Transverse colon (tissue), 4 donors: ENCODE measurements at places on chromosomes 2 and 18. TPM values are rescaled to one million over a fixed set of nuclear protein-coding genes. Genes with fewer than 3 reads are reported as not detected.
A peak's percentile ranks its signal among the peaks of the same experiment; 100 is the strongest.

POTEI gene
- under 0.01 TPM for total RNA-seq

DNA sequence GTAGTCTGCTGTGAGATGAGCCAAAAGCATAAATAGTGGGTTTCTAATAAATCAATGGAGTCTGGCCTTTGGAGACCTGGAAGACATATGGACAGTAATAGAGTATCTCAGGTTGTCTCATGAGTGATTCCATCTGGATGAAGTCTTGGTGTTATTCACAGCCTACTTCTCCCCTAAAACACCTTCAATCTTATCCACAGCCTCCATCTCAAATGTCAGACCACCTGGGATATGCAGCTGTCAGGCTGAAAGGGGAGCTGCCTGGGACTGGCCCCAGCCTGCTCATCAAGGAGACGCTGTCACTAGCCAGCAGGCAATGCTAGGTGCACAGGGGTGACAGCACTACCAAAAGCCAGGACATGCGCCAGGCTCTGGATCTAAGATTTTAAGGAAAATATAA lies 684.0 kb upstream of the ZEB2 start:
- no peak overlapping the region for H3K4me3 ChIP-seq
- H3K4me1 ChIP-seq: no peaks in the 10 kb centered on the region
- no peak overlapping the region for H3K27ac ChIP-seq
- no peak for DNase-seq
- no peaks in the 10 kb centered on the region for H3K36me3 ChIP-seq
- no peaks in the 10 kb centered on the region for H3K27me3 ChIP-seq

DNA sequence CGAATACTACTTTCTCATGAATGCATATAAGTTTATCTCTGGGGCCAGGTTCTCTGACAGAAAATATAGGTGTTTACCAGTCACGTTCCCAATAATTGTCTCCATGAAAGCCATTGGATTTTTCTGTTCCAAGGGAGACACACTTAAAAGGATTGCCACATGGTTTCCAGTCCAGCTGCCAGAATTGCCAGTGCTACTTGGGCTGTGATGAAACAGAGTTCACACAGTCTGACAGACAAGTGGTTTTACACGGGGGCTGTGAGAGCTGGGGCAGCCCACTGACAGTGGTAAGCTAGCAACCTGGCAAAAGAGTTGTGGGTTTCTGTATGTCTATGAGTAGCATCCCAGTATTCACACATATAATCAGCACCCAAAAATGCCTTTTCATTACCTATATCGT lies 27.7 kb upstream of the ATRAID start:
- peaks cover 10% of the 10 kb centered on the region for H3K27me3 ChIP-seq
- peak overlapping the region; percentile 71 for H3K27ac ChIP-seq
- H3K36me3 ChIP-seq: no peaks in the 10 kb centered on the region
- no peak for DNase-seq
- no peaks in the 10 kb centered on the region for H3K4me1 ChIP-seq

STPG4 gene
- total RNA-seq: not detected

DNA sequence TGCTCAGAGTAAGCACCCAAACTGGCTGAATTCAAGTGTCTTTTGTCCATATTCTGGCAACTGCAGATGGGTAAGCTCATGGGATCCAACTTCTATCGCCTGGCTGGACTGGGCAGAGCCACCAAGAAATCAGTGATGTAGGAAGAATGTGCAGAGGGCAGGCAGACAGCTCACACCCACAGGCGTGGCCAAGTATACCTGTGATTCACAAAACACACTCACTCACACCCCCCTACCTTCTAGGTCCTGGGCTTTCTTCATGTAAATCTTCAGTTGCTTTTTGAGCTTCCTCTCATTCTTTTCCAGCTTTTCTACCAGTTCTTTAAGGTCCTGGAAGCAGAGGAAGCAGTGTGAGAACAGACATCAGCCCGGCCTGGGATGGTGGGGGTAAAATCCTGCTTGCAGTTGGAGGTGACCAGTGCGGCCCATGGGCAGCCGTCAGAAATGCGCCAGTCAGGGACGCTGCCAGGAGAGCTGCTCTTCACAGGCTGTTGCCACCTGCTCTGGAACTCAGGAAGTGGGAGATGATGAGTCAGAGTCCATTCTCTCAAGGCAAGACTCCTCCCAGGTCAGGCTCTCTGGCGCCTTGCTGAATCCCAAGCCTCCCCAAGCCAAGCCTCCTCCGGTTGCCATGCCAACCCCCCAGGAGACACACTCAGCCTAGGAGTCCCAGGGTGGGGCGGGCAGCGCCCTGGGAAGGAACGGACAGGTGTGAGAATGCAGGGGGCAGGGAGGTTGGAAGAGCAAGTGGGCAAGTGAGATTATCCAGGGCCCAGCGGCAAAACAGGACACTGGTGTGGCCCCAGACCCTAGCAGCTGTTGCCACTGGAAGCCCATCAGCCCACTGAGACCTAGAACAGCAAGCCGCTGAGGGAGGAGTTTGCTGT lies 36.2 kb upstream of the ACAA2 start:
- H3K4me1 ChIP-seq: no peaks in the 10 kb centered on the region
- no peaks in the 10 kb centered on the region for H3K27me3 ChIP-seq
- H3K4me3 ChIP-seq: peak overlapping the region; percentile 33
- DNase-seq: peak; percentile 93

PPIL3 gene
- total RNA-seq: 18.1 TPM

GRCh38 chr2:149036507-149037293 lies 1.8 kb upstream of the LYPD6B start:
- DNase-seq: no peak
- no peak overlapping the region for H3K27ac ChIP-seq
- H3K27me3 ChIP-seq: peaks cover 19% of the 10 kb centered on the region
- no peak overlapping the region for H3K4me3 ChIP-seq
- no peaks in the 10 kb centered on the region for H3K4me1 ChIP-seq

- no peak overlapping the region for H3K27ac ChIP-seq
- no peak overlapping the region for H3K4me3 ChIP-seq
- H3K4me1 ChIP-seq: no peaks in the 10 kb centered on the region
- no peaks in the 10 kb centered on the region for H3K27me3 ChIP-seq
Measured at GRCh38 chr18:48371854-48372602, 37.2 kb downstream of the ZBTB7C start.

GRCh38 chr2:9648821-9649220 lies 18.0 kb upstream of the YWHAQ start:
- H3K4me3 ChIP-seq: no peak overlapping the region
- no peak overlapping the region for H3K27ac ChIP-seq
- H3K4me1 ChIP-seq: no peaks in the 10 kb centered on the region
- no peaks in the 10 kb centered on the region for H3K36me3 ChIP-seq
- H3K27me3 ChIP-seq: no peaks in the 10 kb centered on the region

- H3K27me3 ChIP-seq: peaks cover 100% of the 10 kb centered on the region
- DNase-seq: no peak
- H3K36me3 ChIP-seq: no peaks in the 10 kb centered on the region
- H3K4me3 ChIP-seq: no peak overlapping the region
- no peak overlapping the region for H3K27ac ChIP-seq
- H3K4me1 ChIP-seq: peaks cover 68% of the 10 kb centered on the region
Measured at GRCh38 chr2:174332217-174332963, 2.4 kb upstream of the SP9 start.

ERBB4 gene
- not detected for total RNA-seq

DNA sequence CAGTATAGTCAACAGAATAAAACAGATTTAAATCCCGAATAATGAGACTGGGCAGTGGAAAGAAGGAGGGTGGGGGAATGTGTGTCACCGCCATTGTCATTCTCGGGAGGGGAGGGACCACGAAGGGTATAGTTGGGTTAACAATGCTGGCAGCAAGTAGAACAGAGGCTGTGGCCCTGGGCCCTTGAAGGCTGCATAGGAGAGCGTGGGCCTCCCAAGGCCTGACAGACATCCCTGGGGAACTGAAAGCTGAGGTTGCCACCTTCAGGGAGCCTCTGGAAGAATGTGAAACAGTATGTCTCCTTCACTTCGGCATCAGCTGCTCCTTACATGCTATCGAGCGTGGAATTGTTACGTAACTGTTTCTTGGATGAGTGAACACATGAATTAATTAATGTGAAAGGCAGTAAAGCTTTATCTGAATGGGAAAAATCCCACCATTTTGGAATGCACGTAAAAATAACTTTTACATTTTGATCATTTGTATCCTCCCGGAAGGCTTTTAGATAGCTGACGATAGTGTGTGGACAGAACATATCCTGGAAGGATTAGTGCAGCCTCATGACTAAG lies 92.8 kb upstream of the TTC39C start:
- H3K27ac ChIP-seq: no peak overlapping the region
- H3K4me3 ChIP-seq: no peak overlapping the region
- no peak for DNase-seq
- no peaks in the 10 kb centered on the region for H3K27me3 ChIP-seq
- H3K36me3 ChIP-seq: no peaks in the 10 kb centered on the region

DNA sequence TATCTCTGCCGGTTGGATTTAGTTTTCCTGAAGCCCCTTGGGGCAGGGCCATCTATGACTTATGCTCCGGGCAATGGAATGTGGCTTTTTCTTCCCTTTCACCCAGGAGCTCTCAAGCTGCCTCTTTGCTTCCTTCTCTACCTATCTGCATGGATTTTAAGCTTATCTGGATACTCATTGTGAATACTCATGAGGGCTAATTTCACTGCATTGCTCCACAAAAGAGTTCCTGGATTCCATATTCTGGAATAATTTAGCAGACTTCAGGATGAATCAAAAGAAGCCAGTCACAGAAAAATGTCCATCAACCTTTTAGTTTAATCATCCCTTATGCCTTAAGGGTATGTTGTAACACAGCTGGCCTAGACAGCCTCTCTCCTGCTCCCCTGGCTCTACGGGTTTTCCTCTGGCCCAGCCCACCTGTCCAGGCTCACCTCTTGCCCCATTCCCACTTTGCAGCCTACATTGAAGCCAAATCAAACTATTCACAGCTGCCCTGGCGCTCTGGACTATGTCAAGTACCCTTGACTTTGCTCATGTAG lies 122.8 kb upstream of the RMDN2 start:
- H3K4me3 ChIP-seq: no peak overlapping the region
- DNase-seq: no peak
- peaks cover 4% of the 10 kb centered on the region for H3K4me1 ChIP-seq

DNA sequence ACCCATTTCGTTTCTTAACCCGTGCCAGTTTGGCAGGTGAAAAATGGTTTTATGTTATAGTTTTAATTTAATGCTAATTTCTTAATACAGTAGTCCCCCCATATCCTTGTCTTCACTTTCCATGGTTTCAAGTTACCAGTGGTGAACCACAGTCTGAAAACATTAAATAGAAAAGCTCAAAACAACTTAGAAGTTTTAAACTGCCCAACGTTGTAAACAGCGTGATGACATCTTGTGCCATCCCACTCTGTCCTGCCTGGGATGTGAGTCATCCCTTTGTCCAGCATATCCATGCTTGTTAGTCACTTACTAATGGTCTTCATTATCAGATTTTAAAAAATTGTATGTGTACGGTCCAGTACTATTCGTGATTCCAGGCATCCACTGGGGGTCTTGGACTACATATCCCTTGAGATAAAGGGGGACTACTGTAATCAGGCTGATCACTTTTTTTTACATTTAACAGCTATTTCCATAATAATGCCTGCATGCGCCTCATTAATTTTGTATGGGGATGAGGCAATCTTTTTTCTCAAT lies 31.9 kb downstream of the SLC66A3 start:
- H3K4me3 ChIP-seq: no peak overlapping the region
- DNase-seq: no peak
- H3K27ac ChIP-seq: no peak overlapping the region
- H3K27me3 ChIP-seq: no peaks in the 10 kb centered on the region

GRCh38 chr2:27724905-27725701 lies 46.4 kb upstream of the MRPL33 start:
- DNase-seq: no peak
- no peak overlapping the region for H3K4me3 ChIP-seq
- no peaks in the 10 kb centered on the region for H3K27me3 ChIP-seq
- no peaks in the 10 kb centered on the region for H3K36me3 ChIP-seq
- peak overlapping the region; percentile 73 for H3K27ac ChIP-seq

CKAP2L gene
- 2.2 TPM for total RNA-seq

- H3K36me3 ChIP-seq: no peaks in the 10 kb centered on the region
- DNase-seq: no peak
- no peak overlapping the region for H3K4me3 ChIP-seq
- H3K4me1 ChIP-seq: peaks cover 15% of the 10 kb centered on the region
- no peak overlapping the region for H3K27ac ChIP-seq
Measured at GRCh38 chr2:30257266-30258214, 26.2 kb downstream of the LBH start.

- H3K4me3 ChIP-seq: no peak overlapping the region
- no peaks in the 10 kb centered on the region for H3K4me1 ChIP-seq
- DNase-seq: no peak
- no peak overlapping the region for H3K27ac ChIP-seq
- no peaks in the 10 kb centered on the region for H3K27me3 ChIP-seq
Measured at GRCh38 chr2:147033044-147033443, 811.8 kb upstream of the ACVR2A start.

GRCh38 chr2:201057087-201057521 lies 14.4 kb downstream of the HYCC2 start:
- H3K4me1 ChIP-seq: peaks cover 13% of the 10 kb centered on the region
- peak overlapping the region; percentile 50 for H3K27ac ChIP-seq

- H3K27me3 ChIP-seq: peaks cover 100% of the 10 kb centered on the region
- no peak within 1 kb of the TSS for H3K4me3 ChIP-seq
- H3K27ac ChIP-seq: no peak within 1 kb of the TSS
- no peaks in the 10 kb centered on the region for H3K36me3 ChIP-seq
- H3K4me1 ChIP-seq: peaks cover 78% of the 10 kb centered on the region
Measured at GRCh38 chr2:236168110-236169080, at the start of gene GBX2. TSS of gene GBX2 (minus strand) at chr2:236168386. CDS start at chr2:236167971, 415 bp downstream.

GRCh38 chr2:189506514-189506976 lies 65.3 kb downstream of the WDR75 start:
- no peak overlapping the region for H3K4me3 ChIP-seq
- no peaks in the 10 kb centered on the region for H3K27me3 ChIP-seq
- no peak for DNase-seq
